ENCODE measurements at places on chromosomes 2 and 18. TPM values are rescaled to one million over a fixed set of nuclear protein-coding genes. Genes with fewer than 3 reads are reported as not detected.

The CCDC141 gene
- not detected for polyA plus RNA-seq

The CFAP221 gene
- 0.30 TPM for polyA plus RNA-seq

The PROKR1 gene
- not detected for polyA plus RNA-seq

The HK2 gene
- polyA plus RNA-seq, result 0.42 TPM

The ADCYAP1 gene
- not detected for polyA plus RNA-seq

The ANKRD30B gene
- not detected for polyA plus RNA-seq

The GKN2 gene
- polyA plus RNA-seq, result 3.3 TPM

The TUBA3D gene
- polyA plus RNA-seq, result not detected

The EPC2 gene
- polyA plus RNA-seq, result 9.7 TPM

The ACADL gene
- not detected for polyA plus RNA-seq

The GALR1 gene
- not detected for polyA plus RNA-seq

The ANKRD62 gene
- not detected for polyA plus RNA-seq

The GORASP2 gene
- 90.1 TPM for polyA plus RNA-seq

The FBXO41 gene
- 7.0 TPM for polyA plus RNA-seq

The RBKS gene
- polyA plus RNA-seq, result 7.6 TPM

The AQP12B gene
- polyA plus RNA-seq, result not detected

The NMS gene
- polyA plus RNA-seq, result not detected

The RNU2-63P gene
- polyA plus RNA-seq, result not detected

The IL36RN gene
- polyA plus RNA-seq, result not detected

The SP110 gene
- 5.3 TPM for polyA plus RNA-seq

The SERPINB13 gene
- not detected for polyA plus RNA-seq

The FER1L5 gene
- not detected for polyA plus RNA-seq

The VAMP5 gene
- not detected for polyA plus RNA-seq

The NT5C1B gene
- polyA plus RNA-seq, result not detected

The SLC14A1 gene
- polyA plus RNA-seq, result not detected

The IL36B gene
- polyA plus RNA-seq, result not detected

The CRYBA2 gene
- polyA plus RNA-seq, result not detected

The AGXT gene
- polyA plus RNA-seq, result not detected

The TNFAIP6 gene
- polyA plus RNA-seq, result 4.1 TPM

The OXER1 gene
- not detected for polyA plus RNA-seq

The TCF7L1 gene
- polyA plus RNA-seq, result 4.1 TPM

The SLC38A11 gene
- 0.07 TPM for polyA plus RNA-seq

The TRIM43 gene
- not detected for polyA plus RNA-seq

The HTR2B gene
- 0.22 TPM for polyA plus RNA-seq

The DNAJC27 gene
- polyA plus RNA-seq, result 2.3 TPM

The LRRC30 gene
- not detected for polyA plus RNA-seq

The UBXN2A gene
- 13.7 TPM for polyA plus RNA-seq

The MYO5B gene
- polyA plus RNA-seq, result 6.9 TPM

The RAB6C gene
- 0.07 TPM for polyA plus RNA-seq

The KRTCAP3 gene
- polyA plus RNA-seq, result 0.68 TPM

The LOXHD1 gene
- not detected for polyA plus RNA-seq

The ARHGAP25 gene
- 0.52 TPM for polyA plus RNA-seq

The GPR75 gene
- polyA plus RNA-seq, result 1.9 TPM

The ASB18 gene
- not detected for polyA plus RNA-seq

The IL18R1 gene
- 0.87 TPM for polyA plus RNA-seq

The CDH2 gene
- 54.0 TPM for polyA plus RNA-seq

The GAL3ST2 gene
- polyA plus RNA-seq, result 0.41 TPM

The CD226 gene
- 0.57 TPM for polyA plus RNA-seq

The TCF4 gene
- polyA plus RNA-seq, result 2.2 TPM

The EPB41L5 gene
- 7.6 TPM for polyA plus RNA-seq

The GKN1 gene
- 0.90 TPM for polyA plus RNA-seq

The TCF23 gene
- not detected for polyA plus RNA-seq

The DSG3 gene
- not detected for polyA plus RNA-seq

The BOLL gene
- polyA plus RNA-seq, result not detected

The RAD51AP2 gene
- polyA plus RNA-seq, result not detected

Measured in A549 (cell line).